Stimulated activated CD8-positive, alpha-beta memory T cell treated with anti-CD3 and anti-CD28 coated beads, Interleukin-15, amount 100 ng/mL, for 48 hours (primary cell): ENCODE measurements at places on chromosomes 7 and 10.

DNA sequence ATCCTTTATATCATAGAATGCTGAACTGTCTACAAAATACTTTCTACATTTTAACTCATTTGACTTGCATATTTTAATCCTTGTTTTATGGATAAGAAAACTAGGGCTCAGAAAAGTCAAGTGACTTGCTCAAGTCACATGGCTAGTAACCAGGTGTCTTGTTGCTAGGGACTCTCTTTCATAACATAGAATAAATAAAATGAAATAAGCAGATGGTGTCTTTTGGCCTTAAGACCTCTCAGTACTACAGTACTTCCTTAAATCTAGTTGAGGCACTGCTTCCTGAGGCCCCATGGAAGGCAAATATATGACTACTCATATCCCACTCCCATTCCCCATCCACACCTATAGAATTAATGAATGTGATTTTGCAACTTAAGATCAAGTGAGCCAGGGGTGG is 87.9 kb downstream of the CDK6 start:
- DNase-seq: no peak

DNA sequence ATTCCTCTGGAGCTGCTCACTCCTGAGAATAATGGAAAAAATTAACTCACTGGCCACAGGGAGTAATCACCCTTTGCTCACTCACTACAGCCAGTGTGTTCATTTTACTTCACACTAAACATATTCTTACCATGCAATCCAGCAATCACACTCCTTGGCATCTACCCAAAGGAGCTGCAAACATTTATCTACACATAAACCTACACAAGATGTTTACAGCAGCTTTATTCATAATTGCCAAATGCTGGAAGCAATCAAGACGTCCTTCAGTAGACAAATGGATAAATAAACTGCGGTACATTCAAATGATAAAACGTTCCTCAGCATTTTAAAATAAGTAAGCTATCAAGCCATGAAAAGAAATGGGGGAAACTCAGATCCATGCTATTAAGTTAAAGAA is 34.2 kb upstream of the POM121L12 start:
- no peak for DNase-seq

DNA sequence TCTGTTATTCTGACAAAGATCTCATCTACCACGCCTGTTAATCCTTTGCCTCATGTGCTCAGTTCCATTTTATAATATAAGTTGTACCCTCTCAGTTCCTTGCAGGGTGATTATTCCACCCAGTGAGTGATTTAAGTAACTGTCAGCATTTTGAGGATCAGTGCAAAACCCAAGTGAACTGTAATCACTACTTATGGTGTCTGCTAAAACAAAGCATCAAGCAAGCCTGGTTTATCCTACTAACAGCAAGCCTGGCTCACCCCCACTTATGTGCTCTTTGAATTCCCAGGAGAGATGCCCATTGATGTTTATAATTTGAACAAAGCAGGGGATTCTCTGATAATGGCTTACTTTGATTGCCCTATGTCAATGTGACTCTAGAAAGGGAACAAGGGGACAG is 186.8 kb upstream of the LRGUK start:
- no peak for DNase-seq

DNA sequence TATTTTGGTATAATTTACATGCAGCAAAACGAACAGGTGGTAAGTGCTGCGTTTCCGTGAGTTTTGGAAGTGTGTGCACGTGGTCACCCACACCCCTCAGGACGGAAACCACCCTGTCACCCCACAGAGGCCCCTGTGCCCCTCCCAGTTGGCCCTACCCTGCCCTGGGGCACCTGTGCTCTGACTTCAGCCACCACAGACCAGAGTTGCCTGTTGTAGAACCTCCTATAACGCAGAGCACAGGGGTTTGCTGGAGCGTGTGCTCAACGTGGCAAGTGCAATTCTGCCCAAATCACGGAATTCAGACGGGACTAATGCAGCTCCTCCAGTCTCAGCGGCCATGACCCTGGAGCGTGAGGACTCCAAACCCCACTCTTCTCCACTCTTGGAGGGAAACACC is 9.6 kb upstream of the CFAP46 start:
- DNase-seq: no peak

DNA sequence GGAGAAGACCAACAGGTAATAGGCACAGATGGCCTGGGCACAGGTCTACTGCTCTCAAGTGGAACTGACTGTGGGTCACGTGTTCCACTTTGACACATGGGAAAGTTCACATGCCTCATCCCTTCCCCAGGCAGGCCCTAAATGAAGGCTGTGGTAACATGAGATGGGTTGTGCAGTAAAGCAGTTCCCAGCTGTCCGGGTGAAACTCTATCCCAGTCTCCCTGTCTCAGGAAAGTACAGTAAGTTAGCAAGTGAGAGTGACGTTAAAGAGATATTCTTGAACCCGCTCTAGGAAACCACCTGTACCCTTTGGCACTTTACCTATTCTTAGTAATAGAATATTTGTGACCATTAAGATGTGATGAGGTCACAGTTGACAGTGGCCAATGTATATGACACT is 343.7 kb upstream of the AOAH start:
- DNase-seq: no peak

DNA sequence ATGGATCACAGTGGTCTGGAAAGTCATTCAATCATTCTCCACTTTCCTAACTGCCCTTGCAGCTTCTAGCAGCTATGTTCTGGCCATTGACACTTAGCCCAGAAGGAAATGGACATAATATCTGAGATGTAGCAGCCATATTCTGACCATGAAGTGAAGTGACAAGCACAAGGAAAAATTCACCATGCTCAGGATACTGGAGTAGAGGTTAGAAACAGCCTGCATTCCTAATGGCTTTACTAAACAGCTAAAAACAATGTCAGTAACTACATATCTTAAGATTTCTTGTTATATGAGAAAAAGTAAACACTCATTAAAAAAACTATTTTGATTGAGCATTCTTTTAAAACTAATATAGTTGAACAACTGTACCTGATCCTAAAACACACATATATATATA is 443.8 kb downstream of the MAGI2 start:
- no peak for DNase-seq

GRCh38 chr10:90481326-90481923 is 376.4 kb downstream of the HTR7 start:
- no peak for DNase-seq

DNA sequence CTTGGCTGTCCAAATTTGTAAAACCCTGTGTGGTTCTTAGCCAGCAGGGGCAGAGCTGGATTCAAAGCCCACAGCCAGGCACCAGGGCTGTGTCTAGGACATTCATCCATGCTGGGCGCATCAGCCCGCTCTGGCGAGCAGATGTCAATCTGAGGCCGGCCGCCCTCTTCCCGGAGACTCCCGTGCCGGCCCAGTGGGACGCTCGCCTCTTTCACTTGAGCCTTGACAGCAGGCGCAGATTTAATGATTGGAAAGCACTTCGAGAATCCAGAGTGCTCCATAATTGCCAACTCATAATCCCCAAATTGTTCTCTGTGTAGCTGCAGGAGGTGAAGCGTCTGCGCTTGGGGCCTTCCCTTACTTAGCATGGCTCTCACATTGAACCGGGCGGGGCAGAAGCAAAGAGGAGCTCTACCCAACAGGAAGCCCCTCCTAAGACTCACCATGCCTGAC is 36.7 kb downstream of the SLIT1 start:
- no peak for DNase-seq

GRCh38 chr10:130546841-130547240 is 410.6 kb downstream of the GLRX3 start:
- no peak for DNase-seq

DNA sequence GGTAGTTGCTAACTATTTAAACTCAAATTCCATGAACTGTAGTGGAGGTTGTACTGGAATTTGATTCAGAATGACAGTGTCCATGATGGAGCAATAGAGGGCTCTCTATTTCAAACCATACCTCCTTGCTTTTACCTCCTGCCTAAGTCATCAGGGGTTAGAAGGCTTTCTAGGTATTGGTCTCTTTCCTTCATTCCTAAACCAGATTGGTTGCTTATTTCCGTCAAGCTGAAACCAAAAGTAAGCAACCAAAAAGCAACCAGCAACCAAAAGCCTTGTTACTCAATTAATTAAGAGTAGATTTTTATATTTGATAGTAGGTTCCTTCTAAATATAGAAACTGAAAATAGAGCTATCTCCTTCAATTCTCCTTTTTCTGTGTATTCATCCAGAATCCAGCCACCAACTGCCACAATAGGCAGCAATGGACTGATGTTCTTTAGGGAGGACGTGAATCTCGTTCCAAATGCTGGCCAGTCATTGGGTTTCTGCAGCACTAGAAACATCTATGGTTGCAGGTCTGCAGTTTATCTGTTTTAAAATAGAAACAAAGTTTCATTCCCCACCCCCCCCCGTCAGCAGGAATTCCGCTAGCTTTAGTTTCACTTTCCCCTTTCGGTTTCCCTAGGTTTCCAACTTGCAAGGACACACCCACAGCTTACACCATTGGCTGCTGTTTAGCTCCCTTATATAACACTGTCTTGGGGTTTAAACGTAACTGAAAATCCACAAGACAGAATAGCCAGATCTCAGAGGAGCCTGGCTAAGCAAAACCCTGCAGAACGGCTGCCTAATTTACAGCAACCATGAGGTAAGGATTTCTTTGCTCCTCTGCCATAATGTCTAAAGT is at the start of gene IFIT1:
IFIT1 (plus strand) TSS at position 717 of the 850 bp plus-strand sequence; CDS start at position 807, 90 bp downstream.
- no peak for DNase-seq

- no peak for DNase-seq
Measured at GRCh38 chr7:105267244-105267643, 121.5 kb downstream of the SRPK2 start.

- DNase-seq: no peak
Measured at GRCh38 chr10:86961481-86962091, 3.2 kb downstream of the SNCG start.

DNA sequence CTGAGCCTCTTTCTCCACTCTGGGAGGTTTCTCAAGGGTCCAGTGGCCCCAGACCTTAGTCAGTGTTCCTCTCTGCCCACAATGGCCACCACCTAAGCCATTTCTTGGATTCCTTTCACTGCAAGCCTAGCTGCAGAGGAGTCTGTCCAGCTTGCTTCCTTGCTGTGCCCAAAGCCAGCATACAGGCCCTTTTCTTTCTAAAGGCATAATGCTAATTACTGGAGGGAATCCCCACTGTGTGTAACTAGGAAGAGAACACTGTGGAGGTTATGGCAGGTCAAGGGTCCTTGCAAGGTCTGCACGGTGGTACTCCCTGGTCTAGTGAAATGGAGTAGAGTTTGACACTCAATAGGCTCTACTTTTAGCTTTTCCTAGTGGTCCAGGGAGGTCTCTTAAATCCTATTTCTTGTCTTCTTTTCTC is 70.4 kb upstream of the CC2D2B start:
- DNase-seq: no peak

GRCh38 chr10:16863766-16864165 is 46.5 kb upstream of the RSU1 start:
- DNase-seq: no peak

DNA sequence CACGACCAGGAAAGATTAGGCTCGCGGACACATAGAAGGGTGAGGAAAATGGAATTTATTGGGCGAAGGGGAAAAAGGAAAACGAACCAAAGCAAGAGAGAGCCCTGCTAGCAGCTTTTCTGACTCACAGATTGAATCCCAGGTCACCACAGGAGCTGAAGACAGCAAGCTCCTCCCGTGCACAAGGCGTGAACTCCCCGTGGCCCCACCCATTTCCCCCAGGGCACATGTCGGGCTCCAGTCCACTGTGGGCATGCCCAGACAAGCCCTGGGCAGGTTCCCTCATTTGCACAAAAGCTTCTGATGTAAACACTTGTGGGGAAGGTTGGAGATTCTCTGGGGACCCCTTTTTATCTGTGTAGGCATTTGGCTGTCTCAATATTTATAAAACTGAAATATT is 582.4 kb downstream of the SUGCT start:
- DNase-seq: no peak

- no peak for DNase-seq
Measured at GRCh38 chr7:43444711-43445578, 138.0 kb upstream of the STK17A start.

DNA sequence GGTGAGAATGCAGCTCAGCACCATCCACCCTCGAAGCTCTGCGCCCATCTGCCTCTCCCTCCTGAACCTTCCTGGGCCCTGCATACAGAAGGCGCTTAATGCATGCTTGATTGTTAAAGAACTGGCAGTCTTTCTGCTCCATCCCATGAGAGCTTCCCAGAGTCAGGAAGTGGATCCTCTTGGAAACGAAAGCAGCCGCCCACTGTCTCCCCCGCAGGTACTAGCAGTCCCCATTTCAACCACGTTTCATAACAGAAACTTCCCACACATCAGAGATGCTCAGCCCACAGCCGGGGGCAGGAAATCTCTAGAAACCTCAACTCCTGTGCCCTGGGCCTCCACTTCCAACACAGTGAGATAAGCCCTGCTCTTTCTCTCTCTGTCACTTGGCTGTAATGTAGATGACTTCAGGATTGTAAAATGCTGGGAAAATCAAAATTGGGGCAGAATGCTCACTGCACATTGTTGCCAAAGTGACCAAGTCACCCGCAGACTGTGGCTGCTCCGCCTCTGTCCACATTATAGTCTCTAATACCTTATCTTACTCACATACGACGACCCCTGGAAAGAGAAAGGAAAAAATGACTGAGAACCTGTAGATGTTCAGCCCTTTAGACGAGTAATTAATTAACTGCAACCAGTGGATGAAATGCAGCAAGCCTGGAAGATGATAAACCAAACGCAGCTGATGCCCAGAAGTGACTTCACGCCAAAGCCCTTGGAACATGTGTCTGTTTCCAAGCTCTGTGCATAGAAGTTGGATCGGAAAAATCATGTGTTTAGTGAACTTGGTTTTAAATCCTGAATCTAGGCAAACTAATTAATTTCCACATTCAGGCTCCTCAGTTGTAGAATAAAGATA is 28.5 kb downstream of the GSDME start:
- DNase-seq: no peak

DNA sequence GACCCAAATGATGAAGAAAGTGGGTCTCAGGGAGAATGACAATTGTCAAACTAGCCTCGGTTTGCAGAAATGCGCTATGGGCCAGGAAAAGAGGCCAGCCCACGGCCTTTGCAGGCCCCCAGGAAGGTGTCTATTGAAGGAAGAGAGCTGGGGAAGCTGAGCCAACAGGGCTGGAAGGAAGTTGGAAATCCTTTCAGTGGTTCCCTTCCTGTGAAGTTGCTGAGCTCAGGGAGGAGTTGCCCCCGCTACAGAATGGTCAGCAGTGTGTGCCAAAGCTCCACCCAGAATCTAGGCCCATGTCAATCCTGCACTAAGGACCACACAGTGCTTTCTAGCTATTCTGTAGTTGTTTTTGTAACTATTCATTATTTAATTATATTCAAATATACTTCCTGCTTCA is 91.6 kb upstream of the ANLN start:
- no peak for DNase-seq

GRCh38 chr10:122158362-122158761 is 112.7 kb upstream of the BTBD16 start:
- DNase-seq: no peak

DNA sequence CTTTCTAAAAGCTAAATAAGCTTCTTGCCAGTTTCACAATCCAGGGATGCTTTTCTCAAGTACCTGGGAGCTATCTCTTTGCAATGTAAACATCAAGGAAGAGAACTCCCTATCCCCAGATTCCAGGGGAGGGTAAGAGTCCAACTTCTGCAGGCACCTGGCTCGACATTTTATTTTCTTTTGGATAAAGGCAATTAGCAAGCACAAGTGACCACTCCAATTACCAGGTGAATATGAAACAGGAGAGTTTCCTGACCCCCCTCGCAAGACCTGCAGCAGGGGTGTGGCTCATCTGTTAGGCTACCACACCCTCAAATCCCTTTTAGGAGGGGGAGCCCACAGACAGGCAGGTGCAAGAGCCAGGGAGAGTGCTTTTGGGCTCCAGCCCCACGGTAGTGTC is 28.6 kb upstream of the LANCL2 start:
- DNase-seq: no peak

- DNase-seq: no peak
Measured at GRCh38 chr7:36084485-36085091, 68.5 kb upstream of the EEPD1 start.
